ENCODE measurements at places on chromosomes 2 and 18. TPM values are rescaled to one million over a fixed set of nuclear protein-coding genes. Genes with fewer than 3 reads are reported as not detected.

DNA sequence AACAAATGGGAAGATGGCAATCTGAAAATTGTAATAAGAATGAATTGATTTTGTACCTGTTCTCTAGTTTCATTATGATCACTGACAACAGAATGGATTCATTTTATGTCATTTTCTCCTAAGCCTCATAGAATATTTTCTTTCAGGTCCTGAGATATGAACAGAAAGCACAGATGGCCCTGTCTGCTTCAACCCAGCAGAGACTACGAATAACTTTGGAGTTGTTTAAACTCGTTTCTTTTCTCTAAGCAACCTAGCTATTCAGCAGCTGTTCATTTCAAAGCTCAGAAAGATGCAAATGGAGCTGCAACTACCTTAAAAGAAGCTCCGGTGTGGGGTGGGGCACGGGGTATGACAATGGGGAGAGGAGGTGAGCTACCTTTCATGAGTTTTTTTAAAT, 124.9 kb downstream of the ALK start:
- no peaks in the 10 kb centered on the region for H3K27me3 ChIP-seq
- H3K4me1 ChIP-seq = no peaks in the 10 kb centered on the region

DNA sequence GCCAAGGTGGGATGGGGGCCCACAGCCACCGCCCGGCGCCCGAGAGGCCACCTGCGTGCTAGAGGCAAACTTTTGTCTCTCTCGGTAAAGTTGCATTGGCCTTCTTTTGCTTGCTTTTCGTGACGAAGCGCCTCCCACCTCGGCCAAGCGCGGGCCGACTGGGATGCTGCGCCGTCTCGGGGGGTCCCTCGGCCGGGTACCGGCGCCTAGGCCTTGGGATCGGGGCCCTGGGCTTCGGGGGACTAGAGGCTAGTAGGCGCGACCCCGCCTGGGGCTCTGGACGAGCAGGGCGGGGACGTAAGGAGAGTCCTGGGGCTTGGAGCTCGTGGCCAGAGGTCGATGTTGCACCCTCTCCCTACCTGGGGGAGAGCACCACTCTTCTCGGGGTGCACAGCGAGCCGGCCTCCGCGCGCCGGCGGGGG, 545 bp downstream of the GLI2 start:
- H3K36me3 ChIP-seq = peaks cover 14% of the 10 kb centered on the region
- no peak overlapping the region for H3K27ac ChIP-seq
- H3K4me3 ChIP-seq = peak overlapping the region; percentile 96
- DNase-seq = peak; percentile 37
- H3K27me3 ChIP-seq = no peaks in the 10 kb centered on the region

VWC2L gene
- not detected for total RNA-seq

DNA sequence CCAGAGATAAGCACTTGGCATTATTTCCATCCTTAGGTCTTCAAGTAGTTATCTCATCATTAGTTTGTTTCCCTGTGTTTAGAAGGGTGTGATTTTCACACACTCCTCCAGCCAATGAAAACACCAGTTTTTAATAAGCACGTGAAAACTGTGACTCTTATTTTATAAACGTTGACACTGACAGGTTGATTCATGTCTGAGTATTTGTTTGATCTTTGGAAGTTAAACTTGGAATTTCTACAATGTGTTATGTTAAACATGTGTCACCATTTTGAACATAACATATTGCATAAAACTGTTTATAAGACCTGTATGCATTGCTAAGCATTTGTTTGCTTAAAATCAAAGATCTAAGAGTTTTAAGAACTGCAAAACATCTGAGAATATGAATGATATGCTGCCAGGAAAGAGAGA, 27.6 kb downstream of the SLC40A1 start:
- no peak overlapping the region for H3K4me3 ChIP-seq
- no peak overlapping the region for H3K27ac ChIP-seq
- H3K27me3 ChIP-seq = no peaks in the 10 kb centered on the region
- no peaks in the 10 kb centered on the region for H3K36me3 ChIP-seq
- no peak for DNase-seq

NTSR2 gene
- not detected for total RNA-seq

- H3K36me3 ChIP-seq = no peaks in the 10 kb centered on the region
- no peak overlapping the region for H3K27ac ChIP-seq
- H3K4me1 ChIP-seq = no peaks in the 10 kb centered on the region
- no peak overlapping the region for H3K4me3 ChIP-seq
Measured at GRCh38 chr18:57523171-57523956, 63.1 kb downstream of the FECH start.

DNA sequence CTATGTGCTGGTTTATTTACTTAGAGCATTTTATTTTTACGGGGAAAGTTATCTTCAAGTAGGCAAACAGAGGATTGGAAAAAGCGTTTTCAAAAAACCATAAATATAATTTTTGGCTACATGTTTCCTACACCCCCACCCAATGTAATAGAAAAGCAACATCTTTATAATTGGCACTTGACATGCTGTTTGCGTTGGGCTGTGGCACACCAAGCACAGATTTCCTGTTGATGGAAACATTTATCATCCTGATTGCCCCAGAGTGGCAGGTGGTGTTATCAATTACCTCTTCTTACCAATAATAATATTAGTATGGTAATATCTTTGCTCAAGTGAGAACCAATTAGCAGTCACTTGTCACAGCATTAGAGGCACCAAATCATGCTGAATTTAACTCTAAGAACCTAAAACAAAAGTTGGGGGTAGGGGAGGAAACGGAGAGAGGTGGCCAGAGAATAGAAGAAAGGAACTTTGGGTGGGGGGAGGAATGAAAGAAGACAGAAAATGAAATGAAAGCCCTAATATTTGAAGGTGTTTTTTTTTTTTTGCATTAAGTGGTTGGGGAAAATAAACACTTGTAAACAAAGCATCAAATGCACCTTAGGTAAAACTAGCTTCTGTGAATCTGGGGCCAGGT, 3.8 kb upstream of the SALL3 start:
- peaks cover 61% of the 10 kb centered on the region for H3K27me3 ChIP-seq
- peaks cover 4% of the 10 kb centered on the region for H3K4me1 ChIP-seq
- no peak overlapping the region for H3K27ac ChIP-seq
- H3K4me3 ChIP-seq = no peak overlapping the region
- no peak for DNase-seq

DNA sequence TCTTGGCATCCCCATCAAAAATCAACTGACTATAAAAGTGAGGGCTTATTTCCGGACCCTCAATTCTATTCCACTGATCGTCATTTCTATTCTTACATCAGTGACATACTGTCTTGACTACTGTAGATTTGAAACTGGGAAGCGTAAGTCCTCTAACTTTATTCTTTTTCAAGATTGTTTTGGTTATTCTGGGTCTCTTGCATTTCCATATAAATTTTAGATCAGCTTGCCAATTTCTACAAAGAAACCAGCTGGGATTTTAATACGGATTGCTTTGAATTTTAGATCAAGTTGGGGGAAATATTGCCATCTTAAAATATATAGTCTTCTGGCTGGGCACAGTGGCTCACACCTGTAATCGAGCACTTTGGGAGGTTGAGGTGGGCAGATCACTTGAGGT, 17.9 kb upstream of the INPP4A start:
- H3K4me3 ChIP-seq = no peak overlapping the region
- no peaks in the 10 kb centered on the region for H3K4me1 ChIP-seq
- H3K27ac ChIP-seq = no peak overlapping the region
- no peaks in the 10 kb centered on the region for H3K27me3 ChIP-seq
- DNase-seq = no peak

DNA sequence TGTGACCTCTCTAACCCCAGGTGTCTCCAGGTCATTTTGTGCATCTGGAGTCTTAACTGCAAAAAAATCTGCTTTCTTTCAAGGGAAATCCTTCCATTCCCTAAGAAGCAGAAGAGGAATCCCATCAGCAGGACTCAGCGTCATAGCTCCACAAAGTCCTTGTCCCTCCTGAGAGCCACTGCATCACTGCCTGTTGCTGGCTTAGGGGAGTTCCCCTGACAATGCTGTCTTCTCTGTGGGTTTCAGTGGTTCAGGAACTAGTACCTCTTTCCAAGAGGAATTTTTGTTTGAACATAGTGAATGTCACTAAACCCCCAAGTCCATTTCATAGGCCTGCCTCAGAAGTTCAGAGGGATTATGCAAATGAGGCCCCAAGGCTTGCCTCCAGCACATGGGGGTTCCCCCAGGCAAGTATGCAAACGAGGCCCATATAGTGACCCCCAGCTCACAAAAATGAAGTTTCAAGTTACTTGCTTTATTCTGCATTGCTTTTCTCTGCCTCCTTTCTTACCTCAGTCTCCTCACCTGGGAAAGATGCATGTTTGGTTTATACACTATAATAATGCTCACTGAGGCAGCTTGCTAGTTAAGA, 513.9 kb upstream of the MEX3C start:
- no peak overlapping the region for H3K27ac ChIP-seq
- DNase-seq = no peak
- peaks cover 25% of the 10 kb centered on the region for H3K36me3 ChIP-seq
- H3K27me3 ChIP-seq = no peaks in the 10 kb centered on the region
- H3K4me3 ChIP-seq = no peak overlapping the region

DNA sequence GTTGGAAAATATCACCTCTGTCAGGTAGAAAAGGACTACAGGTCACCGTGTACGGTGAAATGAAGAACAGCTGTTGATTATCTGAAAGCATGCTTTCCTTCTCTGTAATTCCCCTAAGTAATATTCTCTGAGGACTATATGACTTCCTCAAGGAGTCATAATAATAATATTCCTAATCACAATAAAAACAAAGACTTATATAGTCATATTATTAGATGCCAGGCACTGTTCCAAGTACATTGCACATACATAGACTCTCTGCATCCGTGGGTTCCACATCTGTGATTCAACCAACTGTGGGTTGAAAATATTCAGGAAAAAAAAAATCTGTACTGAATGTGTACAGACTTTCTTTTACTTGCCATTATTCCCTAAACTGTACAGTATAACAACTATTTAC, 512.4 kb upstream of the ID2 start:
- no peak overlapping the region for H3K27ac ChIP-seq
- H3K27me3 ChIP-seq = peaks cover 3% of the 10 kb centered on the region
- DNase-seq = no peak
- H3K36me3 ChIP-seq = no peaks in the 10 kb centered on the region
- H3K4me1 ChIP-seq = peaks cover 7% of the 10 kb centered on the region

AQP12B gene
- total RNA-seq = not detected

- no peaks in the 10 kb centered on the region for H3K36me3 ChIP-seq
- H3K4me3 ChIP-seq = no peak overlapping the region
- H3K27ac ChIP-seq = no peak overlapping the region
- DNase-seq = no peak
Measured at GRCh38 chr18:35513181-35513936, 15.6 kb upstream of the INO80C start.

ESPNL gene
- total RNA-seq = 0.17 TPM

DNA sequence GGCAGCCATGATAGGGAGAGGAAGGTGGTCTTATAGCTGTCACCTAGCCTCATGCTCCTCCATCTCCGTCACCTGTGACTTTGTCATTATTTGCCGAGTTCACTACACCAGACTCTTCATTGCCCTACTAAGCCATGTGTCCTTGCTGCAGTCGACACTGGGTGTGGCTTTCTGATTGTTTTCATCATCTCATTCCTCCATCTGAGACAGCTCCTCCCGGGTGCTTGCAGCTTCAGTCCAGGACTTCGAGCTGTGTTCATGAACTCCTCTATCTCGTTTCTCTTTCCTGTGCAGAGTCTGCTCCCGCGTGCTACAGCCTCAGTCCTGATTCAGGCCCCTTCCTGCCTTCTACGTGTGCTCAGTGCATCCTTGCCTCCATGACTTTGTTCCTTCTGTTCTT, 295.1 kb upstream of the TNP1 start:
- H3K27me3 ChIP-seq = no peaks in the 10 kb centered on the region
- H3K36me3 ChIP-seq = no peaks in the 10 kb centered on the region
- H3K4me3 ChIP-seq = no peak overlapping the region
- no peak overlapping the region for H3K27ac ChIP-seq

GRCh38 chr18:60599267-60599666, 226.7 kb upstream of the MC4R start:
- H3K36me3 ChIP-seq = no peaks in the 10 kb centered on the region
- H3K4me1 ChIP-seq = no peaks in the 10 kb centered on the region
- H3K27ac ChIP-seq = no peak overlapping the region
- H3K27me3 ChIP-seq = no peaks in the 10 kb centered on the region
- DNase-seq = no peak

PRSS56 gene
- not detected for total RNA-seq

TFPI gene
- 5.8 TPM for total RNA-seq

DNA sequence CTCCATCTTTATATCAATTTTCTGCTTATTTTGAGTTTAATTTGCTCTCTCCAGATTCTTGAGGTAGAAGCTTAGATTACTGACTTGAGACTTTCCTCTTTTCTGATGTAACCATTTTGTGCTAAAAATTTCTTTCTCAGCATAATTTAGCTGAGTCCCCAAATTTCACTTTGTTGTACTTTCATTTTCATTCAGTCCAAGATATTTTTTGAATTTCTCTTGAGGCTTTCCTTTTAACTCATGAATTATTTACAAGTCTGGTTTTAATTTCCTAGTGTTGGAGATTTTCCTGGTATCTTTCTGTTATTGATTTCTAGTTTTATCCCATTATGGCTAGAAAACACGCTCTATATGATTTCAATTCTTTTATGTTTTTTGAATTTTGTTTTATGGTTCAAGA, 144.7 kb upstream of the PGAP1 start:
- no peaks in the 10 kb centered on the region for H3K36me3 ChIP-seq
- no peaks in the 10 kb centered on the region for H3K4me1 ChIP-seq
- H3K27me3 ChIP-seq = no peaks in the 10 kb centered on the region
- no peak overlapping the region for H3K27ac ChIP-seq
- DNase-seq = no peak

MERTK gene
- total RNA-seq = 4.8 TPM

GRCh38 chr2:122530814-122531213, 775.4 kb downstream of the TSN start:
- H3K27ac ChIP-seq = no peak overlapping the region
- no peaks in the 10 kb centered on the region for H3K4me1 ChIP-seq
- H3K36me3 ChIP-seq = no peaks in the 10 kb centered on the region
- H3K27me3 ChIP-seq = no peaks in the 10 kb centered on the region

DNA sequence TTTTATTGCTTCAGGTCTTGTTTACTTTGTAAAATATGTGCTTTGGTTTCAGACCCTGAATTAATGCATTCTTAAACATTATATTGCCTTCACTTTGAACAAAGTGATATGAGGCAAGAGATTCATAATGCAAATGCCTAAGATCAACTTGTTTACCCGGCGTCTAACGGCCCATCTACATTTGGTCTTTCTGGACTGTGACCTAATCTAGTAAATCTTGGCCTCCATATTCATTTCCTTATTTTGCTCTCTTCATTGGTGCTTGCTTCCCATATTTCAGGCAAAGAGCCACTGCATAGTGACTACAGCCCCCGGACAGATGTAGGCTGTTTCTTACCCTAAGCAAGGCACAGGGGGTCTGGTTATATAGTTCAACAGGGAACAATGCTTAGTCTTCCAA, 53.0 kb upstream of the SLC39A10 start:
- no peaks in the 10 kb centered on the region for H3K4me1 ChIP-seq
- H3K36me3 ChIP-seq = no peaks in the 10 kb centered on the region
- H3K4me3 ChIP-seq = no peak overlapping the region

STPG4 gene
- total RNA-seq = 0.13 TPM

GRCh38 chr2:181317511-181317910, 139.7 kb upstream of the ITGA4 start:
- H3K4me1 ChIP-seq = no peaks in the 10 kb centered on the region
- H3K36me3 ChIP-seq = no peaks in the 10 kb centered on the region
- no peak overlapping the region for H3K27ac ChIP-seq

PROKR1 gene
- 1.5 TPM for total RNA-seq

DNA sequence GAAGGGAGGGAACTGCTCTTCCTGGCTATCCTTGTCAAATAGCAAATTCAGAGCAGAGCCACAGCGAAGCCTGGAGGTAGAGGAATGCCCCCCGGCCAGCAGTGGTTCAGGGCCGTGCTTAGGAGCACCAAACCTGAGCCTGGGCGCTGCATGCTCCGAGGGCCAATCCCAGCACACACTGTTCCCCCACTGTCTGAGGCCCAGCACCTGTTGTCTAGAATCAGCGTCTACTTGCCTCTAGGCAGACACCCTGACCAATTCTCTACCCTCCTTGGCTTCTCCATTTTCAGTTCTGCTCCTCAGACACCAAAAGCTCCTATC, 177.6 kb upstream of the PKDCC start:
- peaks cover 4% of the 10 kb centered on the region for H3K4me1 ChIP-seq
- DNase-seq = no peak
- H3K4me3 ChIP-seq = no peak overlapping the region
- no peaks in the 10 kb centered on the region for H3K36me3 ChIP-seq

All from H9 (cell line).